ENCODE measurements at places on chromosomes 4 and X.

DNA sequence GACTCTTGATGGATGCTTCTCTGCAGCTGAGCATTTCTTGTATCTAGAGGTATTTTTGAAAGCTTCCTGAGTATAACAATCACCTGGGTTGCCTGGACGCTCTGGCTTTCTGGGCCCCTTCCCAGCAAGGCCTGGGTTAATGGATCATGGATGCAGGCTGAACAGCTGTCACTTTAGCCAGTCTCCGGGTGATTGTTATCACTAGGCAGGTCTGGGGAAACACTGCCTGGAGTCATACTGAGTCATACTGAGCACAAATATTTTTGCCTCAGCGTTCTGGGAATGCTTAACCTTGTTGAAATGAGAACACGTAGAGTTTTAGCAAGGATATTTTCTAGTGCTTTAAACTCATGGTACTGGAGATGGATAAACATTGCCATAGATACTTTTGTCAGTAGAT, 102.6 kb downstream of the PHEX start:
- DNase-seq, result no peak

- no peak for DNase-seq
These were observed 373.3 kb downstream of the IDS start for GRCh38 chrX:149131774-149132173.

DNA sequence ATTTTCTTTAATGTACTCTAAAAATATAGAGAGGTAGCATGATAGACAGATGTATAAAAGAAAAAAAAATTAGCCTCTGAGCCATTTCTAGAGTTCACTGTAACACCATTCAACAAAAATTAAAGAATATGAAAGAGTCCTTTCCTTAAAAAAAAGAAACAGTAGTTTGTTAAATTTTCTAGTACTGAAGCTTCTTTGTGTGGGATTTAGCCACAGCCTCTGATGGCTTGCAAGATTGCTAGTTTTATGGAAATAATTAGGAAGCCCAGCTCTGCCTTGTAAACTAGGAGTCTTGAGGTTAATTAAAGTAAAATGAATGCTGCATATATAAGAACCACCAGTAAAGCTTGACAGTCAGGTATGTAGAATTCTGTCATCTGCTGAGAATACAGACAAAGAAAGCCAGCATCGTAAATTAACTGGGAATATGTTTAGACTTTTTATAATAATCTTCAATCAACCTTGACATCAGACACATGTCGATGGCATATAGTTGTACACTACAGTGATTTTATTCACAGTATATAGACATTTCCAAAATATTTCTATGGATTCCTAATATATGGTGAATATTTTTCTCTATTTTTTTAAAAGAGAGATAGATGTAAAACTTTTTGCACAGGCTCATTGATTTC, 44.8 kb upstream of the NEIL3 start:
- no peak for DNase-seq

DNA sequence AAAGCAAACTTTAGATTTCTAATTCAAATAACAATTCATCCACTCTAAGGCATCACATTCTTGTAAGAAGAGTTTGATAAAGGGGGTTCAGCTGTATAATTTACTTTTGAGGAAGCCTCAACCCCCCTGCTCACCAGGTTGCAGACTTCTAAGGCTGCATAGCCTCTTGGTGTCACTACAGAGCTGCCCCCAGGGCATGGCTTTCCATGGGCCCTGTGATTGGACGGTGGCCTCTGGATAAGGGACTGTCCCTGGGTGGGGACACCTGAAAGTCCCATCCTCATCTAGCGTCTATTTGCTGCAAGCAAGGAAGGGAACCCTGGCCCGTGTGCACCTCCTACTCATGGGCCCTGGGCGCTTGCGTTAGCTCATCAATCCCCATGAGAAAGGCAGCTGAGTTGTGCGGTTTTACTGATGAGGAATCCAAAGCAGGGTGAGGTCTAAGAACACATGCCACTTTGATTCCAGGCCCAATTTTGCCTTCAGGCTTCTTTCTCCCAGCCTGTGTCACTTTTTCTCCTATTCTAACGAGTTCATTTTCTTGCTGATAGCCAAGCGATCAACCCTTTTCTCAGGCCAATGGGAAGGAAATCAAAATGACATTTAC, 51.8 kb downstream of the SCML1 start:
- DNase-seq, result no peak

DNA sequence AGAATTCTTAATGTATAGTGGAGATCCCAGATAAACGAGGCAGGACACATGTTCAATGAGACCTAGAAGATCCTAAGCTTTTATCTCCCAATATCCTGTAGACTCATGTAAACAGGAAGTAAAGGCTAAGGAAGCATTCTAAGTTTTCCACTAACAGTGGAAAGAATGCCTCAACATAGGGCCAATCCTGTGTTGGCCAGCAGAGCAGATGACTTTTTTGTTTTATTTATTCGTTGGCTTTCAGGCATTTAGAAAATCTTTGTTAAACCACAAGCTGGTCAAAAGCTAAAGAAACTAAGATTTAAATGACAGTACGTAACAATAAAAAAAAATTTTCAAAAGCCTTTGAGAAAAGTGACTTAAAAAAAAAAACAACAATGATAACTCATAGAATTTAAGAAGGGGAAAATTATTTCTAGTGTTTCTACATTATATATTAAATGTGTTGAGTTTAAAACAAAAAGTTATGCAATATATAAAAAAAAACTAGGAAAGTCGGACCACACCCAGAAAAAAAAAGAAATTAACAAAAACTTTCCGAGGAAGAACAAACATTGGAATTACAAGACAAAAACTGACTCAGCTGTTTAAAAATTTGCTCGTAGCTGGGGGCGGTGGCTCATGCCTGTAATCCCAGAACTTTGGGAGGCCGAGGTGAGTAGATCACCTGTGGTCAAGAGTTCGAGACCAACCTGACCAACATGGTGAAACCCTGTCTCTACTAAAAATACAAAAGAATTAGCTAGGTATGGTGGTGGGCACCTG, 759.3 kb downstream of the FSTL5 start:
- no peak for DNase-seq

DNA sequence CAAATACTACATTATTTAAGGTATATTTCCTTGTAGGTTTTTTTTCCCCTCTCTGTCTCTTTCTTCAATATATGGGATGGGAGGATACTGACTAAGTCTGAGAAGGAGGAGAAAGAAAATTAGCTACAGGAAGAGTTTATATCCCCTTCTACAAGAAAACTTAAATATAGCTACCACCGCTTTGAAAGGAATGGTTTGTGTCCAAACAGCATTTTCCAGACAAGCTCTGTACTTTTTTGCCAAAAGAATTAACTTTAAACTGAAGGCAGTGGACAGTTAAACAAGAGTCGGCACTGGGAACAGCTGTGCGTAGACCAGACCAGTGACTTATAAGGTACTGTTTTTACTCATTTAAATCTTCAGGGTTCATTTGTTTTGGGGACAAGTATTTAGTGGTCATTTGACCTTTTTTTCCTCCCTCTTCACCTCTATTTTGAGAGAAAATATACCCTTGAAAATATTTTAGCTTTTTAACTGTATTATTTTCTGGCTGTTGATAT, 303.7 kb downstream of the ARHGAP24 start:
- no peak for DNase-seq

DNA sequence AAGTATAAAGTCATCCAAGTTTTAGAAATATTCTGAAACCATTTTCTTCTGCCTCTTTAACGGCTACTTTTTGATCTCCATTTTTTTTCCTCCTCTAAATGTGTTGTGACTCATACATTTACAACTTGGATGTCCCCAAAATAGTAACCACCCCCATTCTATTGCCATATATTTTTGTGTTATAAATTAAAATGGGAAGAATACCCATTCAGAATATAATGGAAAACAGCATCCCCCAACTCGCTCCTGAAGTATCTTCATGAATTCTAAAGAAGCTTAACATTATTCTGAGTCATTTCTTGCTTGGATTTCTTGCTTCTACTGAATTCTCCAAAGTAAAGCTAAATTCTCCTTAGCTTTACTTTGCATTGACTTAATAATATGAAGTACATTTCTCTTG, 92.0 kb upstream of the PTPN13 start:
- DNase-seq, result no peak

- no peak for DNase-seq
These were observed 36.4 kb upstream of the HPRT1 start for GRCh38 chrX:134423606-134424005.

GRCh38 chrX:150364347-150365050, 1.4 kb downstream of the MAMLD1 start:
- DNase-seq, result no peak

DNA sequence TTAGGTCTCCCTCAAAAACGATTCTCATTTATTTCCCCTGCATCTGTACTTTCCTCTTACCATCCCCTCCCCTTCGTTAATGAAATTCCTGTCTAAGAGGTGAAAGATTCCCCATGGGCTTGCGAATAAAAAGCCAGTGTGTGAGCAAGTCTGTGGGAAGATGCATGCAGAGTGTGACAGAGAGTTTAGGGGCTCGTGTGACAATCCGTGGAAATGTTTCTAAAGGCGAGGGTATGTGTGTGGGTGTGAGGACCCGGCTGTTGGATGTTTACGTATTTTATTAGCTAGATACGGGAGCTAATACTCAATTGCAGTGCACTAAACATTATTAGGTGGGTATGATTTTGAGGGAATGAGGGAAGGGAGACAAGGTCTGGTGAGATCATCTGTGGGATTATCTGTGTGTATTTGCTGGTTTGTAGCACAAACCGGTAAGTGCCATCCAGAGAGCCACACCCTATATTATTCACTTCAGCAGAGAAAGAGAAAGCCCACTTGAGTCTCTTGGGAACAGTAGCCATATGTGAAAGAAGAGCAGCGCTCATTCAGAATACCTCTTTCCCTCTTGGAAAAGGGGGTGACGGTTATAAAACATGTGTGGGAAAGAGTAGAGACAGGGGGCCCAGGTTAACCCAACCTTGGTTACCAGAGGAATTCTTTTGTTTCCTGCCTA, 893 bp upstream of the HOPX start:
- no peak for DNase-seq

DNA sequence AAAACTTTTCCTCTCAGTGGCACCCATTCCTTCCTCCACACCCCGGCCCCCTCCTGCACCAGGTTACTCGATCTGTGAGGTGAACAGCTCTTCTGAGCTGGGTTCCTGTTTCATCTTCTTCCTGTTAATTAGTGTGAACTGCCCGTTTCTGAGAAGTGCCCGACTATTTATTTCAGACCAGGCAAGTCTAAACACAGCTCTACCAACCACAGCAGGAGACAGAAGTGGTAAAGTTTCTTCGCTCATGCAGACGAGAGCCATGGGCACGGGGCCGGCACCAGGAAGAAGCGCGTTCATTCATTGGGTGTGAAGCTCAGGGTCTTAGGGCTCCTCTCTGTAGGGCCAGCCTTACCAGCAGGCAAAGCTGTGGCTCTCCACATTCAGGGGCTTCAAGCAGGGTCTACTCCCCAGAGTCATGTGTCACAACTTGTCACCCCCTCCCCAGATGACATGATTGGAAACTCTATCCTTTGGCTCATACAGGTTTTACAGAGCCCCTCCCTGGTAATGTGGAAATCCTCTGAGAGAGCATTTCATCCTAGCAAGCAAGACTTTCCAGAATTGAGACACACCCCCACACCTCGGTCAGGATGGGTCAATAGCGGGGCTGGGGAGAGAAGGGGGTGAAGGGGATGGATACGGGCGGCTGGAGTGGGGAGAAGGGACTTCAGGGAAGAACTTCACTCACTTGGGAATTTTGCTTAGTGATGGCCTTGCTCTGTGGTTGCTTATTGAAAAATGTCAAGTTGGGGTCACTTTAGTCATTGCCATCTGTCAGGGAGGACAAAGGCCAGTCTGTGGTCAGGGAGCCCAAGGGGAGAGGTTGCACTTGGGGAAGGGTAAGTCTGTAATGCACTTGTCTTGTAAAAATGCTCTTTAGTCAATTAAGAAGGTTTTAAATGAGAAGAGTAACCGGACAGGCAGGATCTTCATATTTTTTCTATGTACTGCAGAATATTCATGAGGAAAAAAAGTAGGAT, 121.6 kb upstream of the TRIM2 start:
- no peak for DNase-seq

DNA sequence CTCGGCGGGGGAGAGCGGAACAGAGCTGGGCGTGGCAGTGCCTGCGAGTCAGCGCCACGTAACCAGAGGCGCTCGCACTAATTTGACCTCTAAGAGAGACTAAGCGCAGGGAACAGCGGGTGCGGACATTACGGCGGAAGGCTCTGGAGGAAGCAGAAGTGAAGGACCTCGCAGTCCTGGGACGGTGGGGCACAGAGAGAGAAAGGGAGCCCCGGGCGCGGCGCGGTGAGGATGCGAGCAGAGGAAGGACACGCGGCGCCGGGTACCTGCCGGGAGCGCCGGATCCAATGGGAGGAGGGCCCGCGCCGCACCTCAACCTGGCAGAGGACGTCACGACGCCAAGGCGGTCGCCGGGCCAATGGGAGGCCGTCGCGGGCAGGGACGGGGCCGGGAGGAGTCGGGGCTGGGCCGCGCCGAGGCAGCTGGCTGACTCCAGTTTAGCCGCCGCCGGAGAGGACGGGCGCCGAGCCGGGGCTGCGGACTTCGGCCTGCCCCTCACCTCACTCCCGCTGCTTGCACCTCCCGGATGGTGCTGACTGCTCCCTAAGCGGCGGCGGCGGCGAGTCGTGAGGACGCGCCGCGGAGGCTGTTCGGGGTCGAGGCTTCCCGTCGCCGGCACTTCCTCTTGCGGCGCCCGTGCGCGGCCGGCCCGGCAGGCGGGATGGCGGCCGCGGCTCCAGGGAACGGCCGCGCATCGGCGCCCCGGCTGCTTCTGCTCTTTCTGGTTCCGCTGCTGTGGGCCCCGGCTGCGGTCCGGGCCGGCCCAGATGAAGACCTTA, at the start of gene TMEM165:
Gene TMEM165, plus strand, starts transcription at position 429 of the 779 bp plus-strand sequence. Its CDS starts 233 bp downstream, at position 662.
- DNase-seq, result peak; percentile 32

GRCh38 chrX:136163689-136164088, 16.4 kb downstream of the FHL1 start:
- DNase-seq, result no peak

DNA sequence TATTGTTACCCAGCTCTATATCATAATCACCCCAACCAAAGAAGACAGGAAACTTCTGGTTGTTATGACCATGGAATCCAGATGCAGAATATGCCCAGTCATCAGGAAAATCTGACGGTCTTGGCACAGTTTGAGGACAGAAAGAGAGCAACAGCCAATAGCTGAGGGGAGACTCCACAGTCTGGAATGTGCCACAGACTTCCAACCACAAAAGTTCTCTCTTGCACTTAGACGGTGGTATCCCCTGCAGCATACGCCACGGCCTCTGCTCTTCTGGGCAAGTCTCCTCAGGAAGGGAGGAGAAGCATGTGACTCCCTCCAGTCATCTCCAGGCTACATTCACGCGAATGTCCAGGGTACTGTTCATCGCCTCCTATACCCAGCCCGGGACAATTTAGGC, 18.4 kb downstream of the ZNF827 start:
- DNase-seq, result peak; percentile 81

DNA sequence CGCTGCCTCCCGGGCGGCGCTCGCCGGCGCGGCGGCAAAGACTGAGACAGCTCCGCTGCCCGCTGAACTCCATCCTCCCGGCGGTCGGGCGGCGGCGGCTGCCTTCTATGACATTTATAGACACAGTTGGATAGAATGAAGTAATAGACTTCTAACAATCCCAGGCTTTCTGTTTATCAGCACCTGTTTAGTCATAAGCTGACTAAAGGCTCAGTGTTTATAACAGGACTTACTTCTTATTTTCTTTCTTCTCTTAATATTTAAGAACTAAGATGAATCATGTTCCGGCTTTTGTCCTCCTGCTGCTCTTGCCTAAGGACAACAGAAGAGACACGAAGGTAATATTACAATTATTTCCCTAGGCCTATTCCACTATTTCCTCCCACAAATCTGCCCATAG, 3.9 kb downstream of the ARL13A start:
- no peak for DNase-seq

GRCh38 chrX:12370497-12370986, 232.3 kb downstream of the FRMPD4 start:
- DNase-seq, result peak; percentile 89
